ENCODE measurements at places on chromosomes 1 and 21.

GRCh38 chr1:94541246-94542087, at the start of gene F3:
F3 (minus strand) TSS chr1:94541759; CDS start chr1:94541636, 123 bp downstream.
- DNase-seq, result peak; percentile 69

GRCh38 chr21:26140164-26140579, 30.4 kb downstream of the APP start:
- DNase-seq, result no peak

- no peak for DNase-seq
Measured at GRCh38 chr1:114558544-114558943, 22.9 kb downstream of the BCAS2 start.

DNA sequence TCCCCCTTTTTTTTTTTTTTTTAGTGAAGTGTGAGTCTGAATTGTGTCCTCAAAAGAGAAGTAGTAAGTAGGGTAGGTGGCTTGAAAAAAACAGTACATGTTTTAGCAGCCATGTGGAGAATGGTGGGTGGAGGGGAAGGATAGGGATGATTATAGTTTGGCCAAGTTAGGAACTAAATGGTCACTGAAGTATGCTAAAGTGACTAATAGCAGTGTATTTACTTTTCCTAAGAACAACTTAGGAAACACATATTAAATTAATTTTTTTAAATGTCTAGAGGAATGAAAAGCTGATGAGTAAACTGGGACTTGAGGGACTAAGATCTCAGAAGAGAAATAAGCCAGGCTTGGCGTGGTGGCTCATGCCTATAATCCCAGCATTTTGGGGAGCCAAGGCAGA, 55.5 kb downstream of the PLA2G4A start:
- no peak for DNase-seq

DNA sequence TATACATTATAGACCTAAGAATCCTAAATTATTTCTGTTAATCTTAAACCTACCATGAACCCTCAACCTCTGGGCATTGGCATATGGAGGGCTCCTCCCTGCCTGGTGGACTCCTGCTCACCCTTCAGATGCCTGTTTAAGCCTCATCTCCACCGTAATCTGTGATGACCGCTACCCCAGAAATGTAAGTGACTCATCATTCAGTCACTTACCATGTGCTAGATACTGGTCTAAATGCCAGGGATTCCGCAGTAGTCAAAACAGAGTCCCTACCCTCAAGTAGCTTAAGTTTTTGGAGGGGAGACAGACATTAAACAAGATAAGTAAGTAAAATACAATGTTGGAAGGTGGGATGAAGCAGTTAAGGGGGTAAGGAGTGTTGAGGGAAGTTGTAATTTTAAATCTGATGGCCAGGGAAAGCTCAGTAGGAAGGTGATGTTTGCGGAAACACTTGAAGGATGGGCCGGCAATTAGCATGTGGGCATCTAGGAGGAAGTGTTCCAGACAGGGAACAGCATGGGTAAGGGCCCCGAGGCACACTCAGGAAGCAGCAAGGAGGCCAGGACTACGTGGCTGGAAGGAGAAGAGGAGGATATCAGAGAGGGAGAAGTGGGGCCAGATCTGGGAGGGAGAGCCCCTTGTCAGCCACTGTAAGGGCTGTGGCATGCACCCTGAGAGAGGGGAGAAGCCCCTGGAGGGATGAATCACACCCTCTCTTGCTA, 141.7 kb upstream of the HOOK1 start:
- no peak for DNase-seq

GRCh38 chr21:39911286-39912199, 44.3 kb downstream of the PCP4 start:
- DNase-seq, result no peak

- no peak for DNase-seq
Measured at GRCh38 chr1:230149751-230150584, 82.9 kb downstream of the GALNT2 start.

- no peak for DNase-seq
Measured at GRCh38 chr1:186869526-186870228, 40.9 kb downstream of the PLA2G4A start.

GRCh38 chr21:45922648-45923047, 58.9 kb upstream of the COL6A1 start:
- DNase-seq, result no peak

Data from activated CD4-positive, alpha-beta T cell treated with anti-CD3 and anti-CD28 coated beads, Interleukin-2, amount 50 U/mL, for 24 hours (primary cell).